ENCODE measurements at places on chromosomes 5 and 9.

DNA sequence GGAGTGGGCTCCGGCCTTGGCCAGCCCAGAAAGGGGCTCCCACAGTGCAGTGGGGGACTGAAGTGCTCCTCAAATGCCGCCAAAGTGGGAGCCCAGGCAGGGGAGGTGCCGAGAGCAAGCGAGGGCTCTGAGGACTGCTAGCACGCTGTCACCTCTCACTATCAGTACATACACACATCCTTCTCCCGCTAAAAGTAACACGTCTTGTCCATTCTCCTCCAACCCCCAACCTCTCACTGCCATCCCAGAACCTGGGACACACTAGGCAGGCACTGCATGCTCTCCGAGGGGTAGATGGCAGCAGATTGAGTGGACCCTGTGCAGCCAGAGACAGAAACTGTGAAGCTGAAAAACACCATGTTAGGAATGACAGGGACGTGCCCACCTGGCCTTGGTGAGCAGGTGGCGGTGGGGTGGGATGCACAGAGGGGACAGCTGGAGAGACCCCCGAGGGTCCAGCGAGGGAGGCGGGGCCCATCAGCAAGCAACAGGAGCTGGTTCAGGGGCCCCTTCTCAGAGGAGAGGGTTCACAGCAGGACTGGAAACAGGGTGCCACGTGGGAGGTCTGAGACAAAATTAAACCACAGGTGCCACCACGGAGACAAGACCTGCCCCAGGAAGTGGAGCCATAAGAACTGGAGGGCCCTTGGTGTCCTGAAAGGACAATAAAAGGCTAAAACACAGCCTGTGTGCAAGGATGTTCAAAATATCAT is 16.9 kb downstream of the SEMA4D start:
- no peak for DNase-seq

DNA sequence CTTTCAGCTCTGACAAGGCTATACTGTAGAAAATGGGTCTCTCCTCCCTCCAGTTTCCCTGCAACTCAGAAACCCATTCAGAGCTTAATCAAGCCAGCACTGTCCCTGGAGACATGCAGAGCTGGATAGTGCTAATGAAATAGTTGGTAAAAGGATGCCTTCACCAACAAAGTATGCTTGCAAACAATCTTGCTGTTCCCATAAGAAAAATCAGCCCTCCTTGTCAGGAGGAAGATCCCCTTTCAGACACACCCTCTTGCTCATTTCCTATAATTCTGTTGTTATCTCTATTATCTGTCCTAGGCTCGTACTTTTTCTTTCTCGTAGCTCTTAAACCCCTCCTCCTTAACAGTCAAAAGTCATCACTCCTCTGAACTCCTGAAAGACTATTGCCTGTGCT is 9.9 kb upstream of the OSMR start:
- no peak for DNase-seq

GRCh38 chr5:110031402-110032140 is 341.8 kb downstream of the MAN2A1 start:
- no peak for DNase-seq

DNA sequence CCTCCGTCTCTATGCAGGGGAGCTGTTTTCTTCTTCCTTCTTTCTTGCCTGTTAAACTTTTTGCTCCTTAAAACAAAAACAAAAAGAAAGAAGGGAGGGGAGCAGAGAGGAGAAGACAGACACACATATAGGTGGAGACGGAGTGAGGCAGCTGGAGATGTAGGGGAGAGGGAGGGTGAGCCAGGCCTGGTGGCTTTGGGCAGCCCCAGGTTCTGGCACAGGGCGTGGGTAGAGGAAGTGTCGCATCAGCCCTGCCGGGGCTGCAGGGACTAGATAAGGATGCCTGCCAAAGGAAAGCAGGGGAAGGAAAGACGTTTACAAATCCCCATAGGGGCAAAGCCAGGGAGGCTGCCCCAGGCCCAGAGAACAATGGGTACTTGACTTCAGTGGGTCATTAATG is 38.7 kb upstream of the PTGS1 start:
- DNase-seq, result no peak

GRCh38 chr9:110744715-110745384 is 76.3 kb downstream of the MUSK start:
- DNase-seq, result no peak

- DNase-seq, result no peak
Observed at GRCh38 chr9:125460883-125461635, 199.4 kb downstream of the GAPVD1 start.

- DNase-seq, result no peak
Observed at GRCh38 chr5:102758576-102758975, 3.5 kb downstream of the PAM start.

- DNase-seq, result no peak
Observed at GRCh38 chr5:154291917-154292316, 101.4 kb downstream of the GALNT10 start.

DNA sequence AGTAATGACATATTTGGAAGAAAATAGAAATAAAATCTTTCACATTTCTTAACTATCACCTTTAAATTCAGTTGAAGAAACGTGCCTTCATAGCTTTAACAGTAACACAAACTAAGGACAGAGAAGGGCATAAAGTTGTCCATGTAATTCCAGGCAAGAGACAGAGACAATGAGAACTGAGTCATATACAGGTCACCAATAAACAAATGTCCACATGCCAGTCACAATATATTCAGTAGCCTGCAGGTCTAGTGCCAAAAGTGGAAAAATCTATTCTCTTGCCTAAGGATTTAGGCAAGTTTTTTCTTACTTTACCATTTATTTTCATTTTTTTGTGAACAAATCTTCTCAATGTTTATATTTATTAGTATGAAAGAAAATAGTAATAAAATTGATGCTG is 1711.5 kb upstream of the NUDT12 start:
- no peak for DNase-seq

- DNase-seq, result no peak
Observed at GRCh38 chr5:53712327-53712726, 151.9 kb downstream of the NDUFS4 start.

DNA sequence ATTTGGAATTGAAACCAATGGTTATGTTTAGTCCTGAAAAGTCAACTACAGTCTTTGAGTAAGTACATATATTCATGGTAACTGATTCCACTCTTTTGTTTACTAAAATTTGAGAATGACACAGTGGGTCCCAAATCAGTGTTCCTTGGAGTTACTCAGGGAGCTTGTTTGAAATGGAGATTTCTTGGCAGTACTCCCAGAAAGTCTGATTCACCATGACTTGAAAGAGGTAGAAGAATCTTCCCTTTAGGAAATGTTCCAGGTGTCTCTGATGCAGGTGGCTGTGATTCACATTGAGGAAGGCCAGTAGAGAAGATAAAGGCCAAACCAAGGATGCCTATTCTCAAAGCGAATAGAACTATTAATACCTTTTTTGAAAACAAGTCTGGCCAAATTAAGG is 1078.3 kb downstream of the CDH12 start:
- no peak for DNase-seq

GRCh38 chr9:102986425-102986824 is 8.7 kb upstream of the CYLC2 start:
- DNase-seq, result no peak

DNA sequence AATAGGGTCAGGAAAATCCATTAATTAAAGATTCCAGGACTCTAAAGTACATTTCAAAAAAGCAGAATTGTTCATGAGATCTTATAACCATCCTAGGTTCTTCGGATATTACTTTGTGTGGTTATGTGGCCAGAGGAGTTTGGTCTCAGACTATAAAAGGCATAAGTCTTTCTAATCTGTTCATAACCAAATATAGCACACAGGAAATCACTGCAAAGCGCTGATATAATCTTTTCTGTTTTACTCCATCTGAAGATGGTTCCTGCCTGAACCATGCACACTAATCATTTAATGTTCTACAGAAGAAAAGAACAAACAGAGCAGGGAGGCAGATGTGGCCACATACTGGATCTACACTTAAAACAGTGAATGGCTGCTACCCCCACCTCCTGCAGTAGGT is 182.8 kb downstream of the SEMA5A start:
- no peak for DNase-seq

GRCh38 chr5:142692321-142692894 is 6.5 kb upstream of the FGF1 start:
- DNase-seq, result no peak

DNA sequence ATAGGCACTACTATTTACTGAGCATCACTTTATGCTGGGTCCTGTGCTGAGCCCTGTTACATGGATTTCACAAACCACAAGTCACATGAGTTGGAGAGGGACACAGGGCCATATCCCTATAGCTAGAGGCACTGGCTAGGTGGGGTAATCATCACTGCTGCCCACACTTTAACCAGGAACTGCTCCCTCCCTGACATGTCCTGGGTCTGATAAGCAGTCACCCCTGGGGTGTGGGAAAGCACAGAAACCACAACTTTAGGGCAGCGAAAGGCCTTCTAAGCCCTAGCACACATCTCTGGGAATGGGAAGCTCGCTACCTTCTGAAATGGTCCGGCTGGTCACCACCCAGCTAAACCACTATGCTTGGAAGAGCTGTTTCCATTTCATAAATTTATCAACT is 15.0 kb downstream of the TBC1D2 start:
- no peak for DNase-seq

- DNase-seq, result no peak
Observed at GRCh38 chr5:76855961-76856360, 6.1 kb downstream of the S100Z start.

- DNase-seq, result no peak
Observed at GRCh38 chr9:69771775-69772418, 12.1 kb upstream of the PTAR1 start.

DNA sequence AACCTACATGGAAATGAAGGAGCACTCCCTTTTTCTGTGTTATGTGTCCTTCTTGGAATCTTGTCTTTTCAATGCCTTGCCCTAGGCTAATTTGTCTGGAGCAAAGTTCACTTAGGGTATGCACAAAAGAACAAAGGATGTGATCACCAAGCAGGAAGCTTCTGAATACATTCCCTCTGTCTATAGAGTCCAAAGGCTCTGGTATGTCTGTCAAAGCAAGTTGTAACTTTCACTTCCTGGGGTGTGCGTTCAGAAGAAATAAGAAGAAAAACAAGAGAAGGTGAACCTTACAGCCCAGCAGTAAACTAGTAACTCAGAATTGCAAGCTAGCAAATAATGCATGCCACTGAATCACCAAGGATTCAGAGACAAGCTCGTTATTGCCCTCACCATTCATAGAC is 31.7 kb upstream of the CDH6 start:
- no peak for DNase-seq

GRCh38 chr5:77423022-77423750 is 68.9 kb downstream of the WDR41 start:
- DNase-seq, result no peak

GRCh38 chr9:82991671-82992070 is 71.3 kb downstream of the RASEF start:
- DNase-seq, result no peak

- no peak for DNase-seq
Observed at GRCh38 chr5:175642998-175643397, 14.9 kb upstream of the HRH2 start.

GRCh38 chr9:18441261-18441660 is 32.7 kb upstream of the ADAMTSL1 start:
- no peak for DNase-seq

- no peak for DNase-seq
Observed at GRCh38 chr9:131697097-131697496, 42.8 kb downstream of the RAPGEF1 start.

- no peak for DNase-seq
Observed at GRCh38 chr5:371811-372555, 50.5 kb downstream of the AHRR start.

DNA sequence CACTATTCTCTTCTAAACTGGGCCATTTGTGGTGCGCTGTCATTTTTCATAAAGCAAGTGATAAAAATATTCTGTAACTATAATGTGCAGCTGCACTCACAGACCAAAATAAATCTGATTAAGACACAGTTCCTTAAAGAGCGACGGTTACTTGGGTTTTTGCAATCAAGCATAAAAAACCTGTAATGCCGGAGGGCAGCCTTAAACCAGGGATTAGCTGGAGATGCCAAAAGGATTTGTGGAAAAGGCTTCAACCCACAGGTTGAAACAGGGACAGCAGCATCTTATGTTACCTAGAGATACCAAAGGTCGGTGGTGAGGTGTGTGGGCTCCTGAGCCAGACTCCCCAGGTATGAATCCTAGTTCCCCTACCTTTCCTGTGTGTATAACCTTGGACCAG is 49.3 kb downstream of the CTNND2 start:
- DNase-seq, result no peak

GRCh38 chr5:119347991-119348390 is 7.8 kb upstream of the TNFAIP8 start:
- no peak for DNase-seq

DNA sequence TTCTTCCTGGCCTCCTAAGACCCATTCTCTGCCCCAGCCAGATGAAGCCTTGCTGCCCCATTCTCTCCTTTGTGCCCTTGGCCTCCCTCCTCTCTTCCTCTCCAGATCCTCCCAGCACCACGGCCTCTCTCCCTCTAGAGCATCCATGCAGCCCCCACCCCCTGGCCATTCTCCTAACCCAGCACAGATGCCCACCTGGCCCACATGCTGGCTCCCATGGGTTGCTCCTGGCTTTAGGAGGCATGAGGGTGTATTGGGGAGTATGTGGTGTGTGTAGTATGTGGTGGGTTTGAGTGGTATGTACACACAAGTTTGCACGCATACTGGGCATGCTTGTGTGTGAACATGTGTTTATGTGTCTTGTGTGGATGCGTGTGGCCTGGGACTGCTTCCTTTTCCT is 47.1 kb downstream of the FOXI1 start:
- no peak for DNase-seq

GRCh38 chr9:3862561-3862960 is 336.8 kb upstream of the RFX3 start:
- DNase-seq, result no peak

- no peak for DNase-seq
Observed at GRCh38 chr9:136728548-136729123, 14.1 kb downstream of the LCN10 start.

- DNase-seq, result no peak
Observed at GRCh38 chr5:159215886-159216285, 6.5 kb upstream of the RNF145 start.

DNA sequence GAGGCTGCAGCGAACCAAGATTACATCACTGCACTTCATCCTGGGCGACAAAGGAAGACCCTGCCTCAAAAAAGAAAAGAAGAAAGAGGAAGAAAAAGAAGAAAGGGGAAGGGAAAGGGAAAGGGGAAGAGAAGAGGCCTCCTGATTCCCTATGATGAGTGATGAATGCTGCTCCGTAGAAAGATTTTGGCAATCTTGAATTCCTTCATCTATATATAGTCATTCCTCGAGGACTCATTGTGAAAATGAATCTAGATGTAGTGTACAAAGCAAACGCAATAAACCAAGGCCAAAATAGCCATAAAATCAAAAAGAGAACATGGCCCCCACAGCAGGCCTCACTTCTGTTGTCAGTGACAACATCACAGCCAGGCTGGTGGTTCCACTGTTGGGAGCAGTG is 218.0 kb downstream of the DCP2 start:
- DNase-seq, result no peak

- no peak for DNase-seq
Observed at GRCh38 chr9:95552814-95553546, 36.2 kb upstream of the PTCH1 start.

Measured in germinal center (tissue), 1 donor.